Stimulated activated CD4-positive, alpha-beta T cell treated with anti-CD3 and anti-CD28 coated beads, TNF-alpha, amount 100 ng/mL, for 24 hours (primary cell): ENCODE measurements at places on chromosomes 1 and 21.

DNA sequence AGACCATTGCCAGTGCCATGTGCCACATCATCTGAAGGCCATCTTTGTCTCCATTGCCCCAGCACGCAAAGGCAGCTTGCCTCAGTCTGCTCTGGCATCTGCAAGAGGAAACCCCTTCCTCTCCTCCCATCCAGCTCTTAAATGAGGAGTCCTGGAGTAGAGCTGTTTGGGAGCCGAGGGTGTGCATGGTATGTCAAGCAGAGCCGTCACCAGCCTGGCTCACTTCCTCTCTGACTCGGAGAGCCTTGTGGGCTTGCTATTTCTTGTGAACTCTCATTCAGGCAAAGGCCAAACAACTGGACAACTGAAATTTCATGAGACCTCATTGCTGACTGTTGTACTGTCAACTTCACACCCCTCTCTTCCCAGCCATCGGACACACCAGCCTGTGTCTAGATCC is 143.9 kb downstream of the SIPA1L2 start:
- DNase-seq, result no peak

DNA sequence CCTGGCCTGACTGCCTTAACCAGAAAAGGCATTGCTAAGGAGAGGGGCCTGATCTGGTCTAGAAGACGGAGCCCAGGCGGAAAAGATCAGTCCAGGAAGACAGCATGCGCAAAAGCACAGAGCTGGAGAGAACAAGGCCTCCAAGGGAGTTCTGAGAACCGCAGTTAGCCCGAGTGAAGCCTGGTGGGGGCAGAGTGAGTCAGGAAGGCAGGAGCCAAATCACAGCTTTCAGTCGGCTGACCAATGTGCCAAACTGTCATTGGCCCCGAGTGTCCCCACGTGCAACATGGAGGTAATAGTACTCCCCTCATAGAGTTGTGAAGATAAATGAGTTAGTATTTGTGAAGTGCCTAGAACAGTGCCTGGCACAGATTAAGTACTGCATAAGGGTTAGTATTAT is 1.2 kb upstream of the TSPAN2 start:
- DNase-seq, result no peak

GRCh38 chr1:65056866-65057265 is 90.5 kb upstream of the JAK1 start:
- DNase-seq, result no peak

- no peak for DNase-seq
Observed at GRCh38 chr1:169113613-169114119, 7.2 kb downstream of the ATP1B1 start.

DNA sequence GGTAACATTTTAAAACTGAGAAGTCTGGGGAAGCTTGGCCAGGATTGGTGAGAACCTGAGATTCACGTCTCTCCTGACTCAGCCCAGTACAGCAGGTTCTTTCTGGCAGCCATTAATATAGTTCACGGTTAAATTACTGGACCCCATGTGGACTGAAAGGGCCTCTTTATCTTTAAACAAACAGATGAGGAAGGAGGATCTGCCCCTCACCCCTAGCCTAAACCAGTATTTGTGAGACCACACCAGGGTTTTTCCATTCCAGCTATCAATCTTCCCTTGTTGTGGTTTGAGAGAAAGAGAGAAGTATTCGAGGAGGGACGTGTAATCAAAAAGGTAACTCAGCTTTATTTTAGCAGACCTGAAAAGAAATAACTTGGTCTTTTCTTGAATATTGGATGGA is 137.1 kb downstream of the PROX1 start:
- no peak for DNase-seq

DNA sequence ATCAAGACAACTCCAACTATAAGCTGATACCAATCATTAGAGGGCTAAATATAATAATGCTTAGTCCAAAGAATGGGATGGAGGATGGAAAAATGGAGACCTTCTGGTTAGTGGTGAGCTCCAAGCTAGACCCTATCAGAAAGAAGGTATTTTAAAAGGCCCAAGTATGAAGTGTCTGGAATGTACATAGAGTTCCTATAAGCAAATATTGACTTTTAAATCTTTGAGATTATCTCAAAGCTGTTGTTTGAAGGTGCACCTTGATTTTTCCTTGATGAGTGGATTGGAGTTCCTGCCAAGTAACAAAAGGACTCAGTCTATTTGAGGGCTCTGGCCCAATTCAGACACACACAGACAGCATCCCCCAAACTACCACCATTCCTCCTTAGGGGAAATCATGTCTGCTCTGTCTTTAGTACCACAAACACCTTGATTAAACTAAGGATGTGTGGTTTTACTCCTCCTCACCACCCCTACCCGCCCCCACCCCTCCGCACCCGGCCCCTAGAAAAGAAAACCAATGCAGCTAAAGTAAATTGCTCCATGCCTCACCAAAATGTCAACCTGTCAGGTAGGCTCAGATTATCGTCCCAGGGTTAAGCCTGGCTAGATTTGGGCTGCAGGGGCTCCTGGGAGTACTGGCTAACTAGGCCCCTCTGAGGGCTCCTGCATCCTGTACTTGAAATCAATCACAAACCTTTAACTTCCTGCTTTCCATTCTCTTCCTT is 59.4 kb downstream of the CDC7 start:
- DNase-seq, result no peak

GRCh38 chr21:46067505-46068201 is 30.3 kb upstream of the COL6A2 start:
- no peak for DNase-seq

DNA sequence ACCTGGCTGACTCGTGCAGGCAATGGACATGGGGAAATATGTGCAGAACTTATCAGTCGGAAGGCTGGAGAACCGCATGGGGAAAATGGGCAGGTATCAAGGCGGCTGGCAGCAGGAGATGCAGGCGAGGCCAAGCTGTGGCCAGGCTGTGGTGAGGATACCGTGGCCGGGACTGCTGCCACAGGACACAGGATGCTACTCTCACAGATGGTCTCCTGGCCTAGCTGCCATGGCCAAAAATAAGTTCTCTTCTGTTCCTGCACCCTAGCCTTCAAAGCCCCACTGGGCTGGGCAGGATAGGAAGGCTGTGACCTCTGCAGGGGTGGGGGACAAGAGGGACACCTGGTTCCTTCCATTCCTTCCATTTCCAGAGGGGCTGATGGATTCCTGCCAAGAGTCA is 26.4 kb downstream of the TEX35 start:
- no peak for DNase-seq

DNA sequence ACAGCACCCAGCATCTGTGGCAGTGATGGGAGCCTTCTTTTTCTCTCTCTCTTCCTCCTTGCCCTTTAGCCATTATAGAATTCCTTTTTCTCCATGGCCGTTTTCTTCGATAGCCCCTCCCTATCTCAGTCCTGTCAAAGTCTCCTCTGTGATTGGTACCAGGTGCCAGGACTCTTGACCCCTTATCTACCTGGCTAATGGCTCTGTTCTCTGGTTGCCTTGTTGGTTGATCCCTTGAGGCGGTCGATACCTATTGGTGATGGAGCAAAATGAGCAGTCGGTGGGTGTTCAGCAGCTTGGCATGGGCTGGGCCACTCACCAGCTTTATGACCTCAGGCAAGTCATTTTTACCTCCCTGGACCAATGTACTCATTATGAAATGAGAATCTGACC is 2.0 kb downstream of the ATF3 start:
- DNase-seq, result no peak

DNA sequence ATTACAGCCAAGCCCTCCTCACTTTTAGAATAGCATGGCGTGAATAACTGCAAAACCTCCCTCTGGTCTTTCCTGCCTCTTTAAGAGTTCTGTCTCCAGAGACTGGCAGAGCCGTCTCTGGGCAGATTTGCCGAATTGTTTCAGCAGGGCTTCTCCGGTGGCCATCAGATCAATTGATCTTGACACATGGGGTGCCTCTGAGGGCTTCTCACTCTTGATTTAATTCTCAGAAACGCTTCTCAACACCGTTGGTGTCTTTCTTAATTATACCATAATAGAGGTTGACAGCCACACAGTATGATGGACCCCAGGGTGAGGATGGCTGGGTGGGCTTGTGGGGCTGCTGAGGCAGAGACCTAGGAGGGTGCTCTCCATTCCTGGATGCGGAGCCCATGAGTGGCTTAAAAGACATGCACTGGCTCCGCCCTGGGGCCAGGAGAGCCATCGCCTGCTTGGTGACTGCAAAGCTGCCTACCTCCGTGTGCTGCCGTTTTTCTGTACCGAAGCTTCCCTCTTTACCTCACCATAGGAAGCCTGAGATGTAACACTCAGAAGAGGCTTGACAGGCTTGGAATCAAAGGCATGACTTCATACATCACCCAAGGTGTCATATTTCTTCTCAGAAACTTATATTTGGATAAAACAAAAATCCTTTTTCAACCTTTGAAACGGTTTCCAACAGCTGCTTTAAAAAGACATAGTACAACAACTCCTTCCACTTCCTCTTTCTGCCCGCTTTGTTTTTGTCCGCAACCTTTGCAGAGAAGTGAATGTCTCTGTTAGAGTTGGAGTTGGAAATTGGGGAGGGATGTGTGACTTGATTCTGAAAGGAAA is 82.9 kb downstream of the GALNT2 start:
- DNase-seq, result no peak

GRCh38 chr1:91637539-91637994 is 136.9 kb downstream of the CDC7 start:
- no peak for DNase-seq

DNA sequence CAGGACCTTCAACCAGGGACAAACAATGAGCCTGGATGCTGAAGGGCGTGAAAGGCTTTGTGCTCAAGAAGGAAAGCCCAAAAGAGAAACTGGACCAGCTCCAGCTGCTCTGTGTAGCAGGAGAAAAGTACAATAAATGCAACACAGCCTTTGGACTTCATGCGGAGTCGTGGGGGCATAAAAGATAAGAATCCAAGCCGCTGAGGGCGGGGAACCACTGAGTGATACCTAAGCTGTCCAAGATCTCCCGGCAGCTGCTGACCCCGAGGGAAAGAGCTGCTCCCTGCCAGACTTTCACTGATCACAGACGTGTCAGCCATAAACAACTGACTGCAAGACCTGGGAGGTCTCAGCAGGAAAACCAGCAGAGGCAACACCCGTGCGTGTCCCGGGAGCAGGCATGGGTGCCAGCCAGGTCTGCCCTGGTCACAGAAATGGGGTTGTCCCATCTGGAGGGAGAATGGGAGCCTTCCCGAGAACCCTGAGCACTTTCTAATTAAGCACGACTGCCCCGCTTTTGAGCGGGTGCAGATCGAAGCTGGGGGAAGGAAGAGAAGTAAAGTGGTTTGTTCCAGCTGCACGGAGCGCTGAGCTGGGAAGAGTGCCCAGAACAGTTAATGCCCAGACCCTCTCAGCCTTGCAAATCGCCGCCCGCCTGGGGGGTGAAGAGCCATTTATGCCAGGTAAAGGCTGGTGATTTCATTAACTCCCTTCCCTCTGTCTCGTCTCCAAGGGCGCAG is 68.3 kb upstream of the TARDBP start:
- DNase-seq, result no peak

GRCh38 chr21:45290948-45291612 is 3.4 kb upstream of the POFUT2 start:
- DNase-seq, result no peak

- no peak for DNase-seq
Observed at GRCh38 chr21:32312976-32313375, 14.3 kb downstream of the MRAP start.

- no peak for DNase-seq
Observed at GRCh38 chr1:30936541-30937171, 28.1 kb upstream of the SDC3 start.

DNA sequence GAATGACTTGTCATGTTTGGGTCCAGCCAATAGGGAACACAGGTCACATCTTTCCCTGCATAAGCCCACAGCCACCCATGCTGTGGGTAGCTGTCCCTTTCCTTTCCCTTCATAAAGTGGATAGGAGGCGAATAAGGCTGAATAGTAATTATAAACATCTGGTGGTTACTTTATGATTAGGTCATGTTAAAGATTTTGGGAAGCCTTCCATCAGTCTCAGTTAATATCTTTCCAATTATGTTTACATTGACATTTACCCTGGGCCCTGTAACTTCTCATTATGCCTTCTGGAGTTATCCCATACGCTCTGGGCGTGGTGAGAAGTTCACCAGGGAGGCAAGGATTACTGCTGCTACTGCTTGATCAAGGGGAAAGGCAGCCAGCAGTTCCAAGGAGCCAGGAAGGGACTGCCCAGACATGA is 197.2 kb downstream of the HLX start:
- no peak for DNase-seq

- DNase-seq, result no peak
Observed at GRCh38 chr1:99177465-99177864, 86.8 kb upstream of the PLPPR4 start.

- DNase-seq, result no peak
Observed at GRCh38 chr1:30641572-30642353, 81.6 kb downstream of the MATN1 start.

DNA sequence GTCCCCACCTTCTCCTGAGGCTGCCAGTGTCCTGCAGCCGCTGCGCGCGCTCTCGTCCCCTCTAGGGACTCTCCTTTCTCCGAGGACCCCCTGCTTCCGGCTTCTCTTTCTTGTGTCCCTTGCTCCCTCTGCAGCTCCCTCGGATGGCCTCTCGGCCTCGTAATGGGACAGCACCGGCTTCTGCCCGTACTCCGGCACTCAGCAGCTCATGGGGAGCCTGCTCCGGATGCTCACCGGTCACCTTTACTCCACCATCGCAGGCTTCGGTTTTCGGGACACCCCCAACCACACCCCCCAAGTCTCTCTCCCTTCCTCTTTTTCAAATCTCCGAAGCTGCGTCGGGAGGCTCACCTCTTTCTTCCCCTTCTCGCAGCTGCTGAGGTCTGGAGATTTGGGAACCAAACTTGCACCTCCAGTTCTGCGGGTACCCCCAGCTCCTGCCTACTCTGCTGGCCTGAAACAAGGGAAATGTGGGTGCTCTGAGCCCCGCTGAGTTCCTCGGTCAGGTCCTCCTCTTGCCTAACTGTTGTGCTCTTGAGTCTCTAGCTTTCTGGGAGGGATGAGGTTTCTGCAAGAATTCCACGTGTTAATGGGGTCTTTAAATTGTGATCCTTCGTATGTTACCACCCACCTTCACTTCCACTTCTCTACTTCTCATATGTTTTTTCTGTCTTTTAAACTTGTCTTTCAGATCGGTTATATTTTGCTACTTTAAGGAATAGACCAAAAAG is 930 bp downstream of the CDC14A start:
- peak; percentile 5 for DNase-seq

- DNase-seq, result no peak
Observed at GRCh38 chr1:152901631-152902030, 6.7 kb upstream of the IVL start.

DNA sequence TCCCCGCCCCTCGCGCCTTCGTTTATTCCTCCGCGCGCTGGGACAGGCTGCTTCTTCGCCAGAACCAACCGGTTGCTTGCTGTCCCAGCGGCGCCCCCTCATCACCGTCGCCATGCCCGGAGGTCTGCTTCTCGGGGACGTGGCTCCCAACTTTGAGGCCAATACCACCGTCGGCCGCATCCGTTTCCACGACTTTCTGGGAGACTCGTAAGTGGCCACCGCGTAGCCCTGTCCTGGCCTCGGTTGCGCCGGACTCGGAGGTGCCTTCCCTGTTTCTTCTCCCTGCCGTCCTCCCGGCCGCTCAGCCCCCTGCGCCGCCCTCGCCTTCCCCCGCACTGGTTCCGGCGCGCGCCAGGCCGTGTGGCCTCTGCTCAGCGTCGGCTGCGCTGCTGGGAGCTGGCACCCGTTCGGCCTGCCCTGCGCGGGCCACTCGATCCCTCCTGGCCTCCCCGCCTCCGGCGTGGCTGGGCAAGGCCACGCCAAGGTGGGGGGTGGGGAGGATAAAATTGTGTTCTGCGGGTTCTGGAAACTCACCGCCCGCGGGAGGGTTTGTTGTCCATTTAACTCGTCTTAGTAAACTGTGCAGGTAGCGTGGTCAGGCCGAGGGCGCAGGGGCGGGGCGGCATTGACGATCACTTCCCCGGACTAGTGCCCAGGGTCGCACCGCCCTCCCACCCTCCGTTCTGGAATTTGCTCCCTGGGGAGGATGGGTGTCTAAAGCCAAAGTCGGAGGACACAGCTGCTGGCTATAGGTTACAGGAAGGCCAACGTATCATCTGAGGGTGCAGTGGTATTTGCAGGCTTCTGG is at the start of gene PRDX6:
Gene PRDX6 (plus strand): TSS at position 50 of the 808 bp plus-strand sequence. CDS start 63 bp downstream, at position 113.
- no peak for DNase-seq
